ENCODE measurements at places on chromosomes 2 and 18. TPM values are rescaled to one million over a fixed set of nuclear protein-coding genes. Genes with fewer than 3 reads are reported as not detected.

DNA sequence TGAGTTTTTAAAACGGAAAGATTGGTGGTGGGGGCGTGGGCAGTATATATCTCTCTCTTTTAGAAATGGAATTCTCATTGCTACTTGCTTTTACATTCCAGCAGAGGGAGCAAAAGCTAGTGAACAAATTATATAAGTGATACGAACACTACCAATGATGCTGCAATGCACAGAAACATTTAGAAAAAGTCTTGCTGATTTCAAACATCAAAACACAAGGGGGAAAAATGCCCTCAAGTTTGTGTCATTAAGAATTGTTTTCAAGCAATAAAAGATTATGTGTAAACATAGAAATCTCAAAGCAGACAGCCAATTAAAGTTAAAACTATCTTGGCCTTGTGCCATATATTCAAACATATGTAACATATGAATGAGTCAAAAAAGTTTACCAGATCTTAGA lies 296.3 kb upstream of the KCNJ3 start:
- DNase-seq = peak; percentile 41

DNA sequence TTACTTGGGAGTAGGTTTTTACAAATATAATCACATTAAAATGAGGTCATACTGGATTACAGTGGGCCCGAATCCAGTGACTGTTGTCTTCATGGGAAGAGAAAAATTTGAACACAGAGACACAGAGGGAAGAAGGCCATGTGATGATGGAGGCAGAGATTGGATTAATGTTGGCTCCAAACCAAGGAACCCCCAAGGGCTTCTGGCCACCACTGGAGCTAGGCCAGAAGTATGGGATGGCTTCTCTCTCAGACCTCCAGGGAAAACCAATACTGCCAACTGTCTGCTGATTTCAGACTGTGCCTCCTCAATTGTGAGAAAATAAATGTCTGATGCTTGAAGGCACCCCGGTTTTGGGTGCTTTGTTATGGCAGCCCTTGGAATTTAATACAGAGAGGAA lies 76.0 kb downstream of the ALPK2 start:
- no peak for DNase-seq

DNA sequence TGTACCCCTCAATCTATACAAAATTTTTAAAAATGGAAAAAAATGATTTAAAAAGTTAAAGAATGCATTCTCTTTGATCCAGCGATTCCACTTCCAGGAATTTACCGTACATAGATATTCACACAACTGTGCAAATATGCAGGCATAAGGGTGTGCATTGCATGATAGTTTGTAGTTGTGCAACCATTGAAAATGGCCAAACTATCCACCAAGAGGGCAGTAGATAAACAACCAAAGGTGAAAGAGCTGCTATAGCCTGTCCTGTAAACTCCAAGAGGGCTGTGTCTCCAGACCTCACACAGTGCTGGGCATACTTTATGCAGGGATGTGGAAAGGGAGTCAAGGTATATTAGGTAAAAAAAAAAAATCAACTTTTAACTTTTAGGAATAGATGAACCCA lies 116.5 kb upstream of the NEDD4L start:
- no peak for DNase-seq

RAPGEF4 gene
- total RNA-seq = 0.87 TPM

IL36B gene
- not detected for total RNA-seq
